Breast epithelium (tissue), 4 donors: ENCODE measurements at places on chromosomes 12 and 14.

DNA sequence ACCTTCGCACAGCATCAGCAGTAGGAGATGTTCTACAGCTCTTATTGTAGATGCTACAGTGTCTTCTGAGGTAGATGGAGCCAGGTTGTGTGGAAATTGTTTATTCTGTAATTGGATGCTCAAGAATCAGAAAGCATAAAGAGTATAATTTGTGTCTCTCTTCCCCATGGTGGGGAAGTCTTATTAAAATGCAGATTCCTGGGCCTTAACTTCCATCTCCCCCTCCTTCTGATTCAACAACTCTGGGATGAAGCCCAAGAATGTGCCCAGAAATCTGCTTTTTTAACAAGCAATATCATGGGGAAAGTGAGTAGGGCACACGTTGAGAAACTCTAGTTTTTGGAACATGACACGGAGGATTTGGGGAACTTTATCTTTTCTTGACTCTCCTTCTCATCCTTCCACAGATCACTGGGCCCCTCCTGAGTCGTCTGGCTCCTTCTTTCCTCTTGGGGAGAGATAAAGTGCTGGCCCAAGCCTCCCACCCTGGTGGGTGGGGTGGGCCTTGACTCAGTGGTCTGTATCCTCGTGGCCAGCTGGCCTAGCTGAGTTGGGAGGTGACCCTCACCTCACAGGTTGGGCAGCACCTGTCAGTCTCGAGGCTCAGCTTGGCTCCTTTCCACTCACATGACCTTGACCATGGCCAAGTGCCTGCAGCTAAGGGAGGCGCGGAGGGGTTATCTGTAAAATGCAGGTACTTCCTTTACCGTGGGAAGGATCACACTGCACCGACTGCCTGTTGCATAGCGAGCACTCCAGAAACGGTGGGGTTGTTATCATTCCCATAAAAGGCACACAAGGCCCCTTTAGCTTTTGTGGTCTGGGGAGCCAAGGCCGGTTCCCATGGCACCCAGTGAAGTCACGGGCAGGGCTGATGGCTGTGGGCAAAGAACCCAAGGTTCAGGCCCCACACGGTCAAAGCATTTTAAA lies 141.9 kb downstream of the CHST11 start:
- DNase-seq: no peak

DNA sequence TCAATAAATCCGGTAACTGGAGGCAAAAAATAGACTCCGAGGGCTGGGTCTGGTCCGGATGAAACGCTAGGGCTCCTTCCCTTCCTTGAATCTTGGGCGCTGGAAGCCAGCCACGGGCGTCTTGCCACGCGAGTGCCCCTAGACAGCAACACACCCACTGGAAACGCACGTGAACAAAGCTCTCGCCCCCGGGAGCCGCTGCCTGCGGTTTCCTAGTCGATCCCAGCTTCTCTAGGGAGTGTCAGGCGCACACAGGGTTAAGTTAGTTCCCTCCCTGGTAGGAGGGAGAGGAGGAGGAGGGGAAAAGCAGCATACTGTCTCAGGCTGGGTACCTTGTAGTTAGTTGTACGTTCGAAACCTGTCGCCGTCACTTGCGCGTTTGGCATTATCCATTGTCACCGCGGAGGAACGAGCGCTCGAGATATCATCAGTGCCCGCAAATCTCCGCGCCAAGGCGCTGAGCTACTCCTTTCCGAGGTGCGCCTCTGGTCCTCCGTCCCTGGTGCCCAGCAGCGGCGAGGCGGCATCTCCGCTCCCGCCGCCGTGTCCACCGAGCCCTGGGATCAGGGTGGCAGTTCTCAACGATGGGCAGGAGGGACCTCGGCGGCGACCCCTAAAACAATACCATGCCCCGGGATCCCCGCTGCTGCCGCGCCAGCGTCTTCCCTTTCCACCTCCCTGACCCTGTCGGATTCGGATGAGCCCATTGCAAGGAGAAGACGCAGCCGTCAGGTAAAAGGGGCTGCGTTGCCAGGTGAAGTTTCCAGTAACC lies at the start of gene FLRT2:
TSS of gene FLRT2 (plus strand) at position 342 of the 772 bp plus-strand sequence. CDS start 91,371 bp downstream, outside the sequence.
- no peak for DNase-seq

DNA sequence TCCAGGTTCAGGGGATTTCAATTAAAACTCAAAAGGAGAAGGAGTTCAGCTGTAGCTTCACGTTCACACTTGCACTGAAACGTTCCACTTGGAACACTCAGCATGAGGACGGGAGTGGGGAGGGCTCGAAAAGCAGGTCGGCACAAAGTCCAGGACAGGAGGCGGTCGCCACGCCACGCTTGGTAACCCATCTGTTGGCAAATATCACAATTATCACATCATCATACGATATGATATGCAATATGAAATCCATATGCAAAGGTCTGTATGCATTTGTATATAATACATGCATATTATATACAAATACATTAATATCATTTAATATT lies 17.2 kb downstream of the ADGRD1 start:
- DNase-seq: no peak

GRCh38 chr12:12449533-12450025 lies 92.7 kb downstream of the BORCS5 start:
- peak; percentile 61 for DNase-seq

DNA sequence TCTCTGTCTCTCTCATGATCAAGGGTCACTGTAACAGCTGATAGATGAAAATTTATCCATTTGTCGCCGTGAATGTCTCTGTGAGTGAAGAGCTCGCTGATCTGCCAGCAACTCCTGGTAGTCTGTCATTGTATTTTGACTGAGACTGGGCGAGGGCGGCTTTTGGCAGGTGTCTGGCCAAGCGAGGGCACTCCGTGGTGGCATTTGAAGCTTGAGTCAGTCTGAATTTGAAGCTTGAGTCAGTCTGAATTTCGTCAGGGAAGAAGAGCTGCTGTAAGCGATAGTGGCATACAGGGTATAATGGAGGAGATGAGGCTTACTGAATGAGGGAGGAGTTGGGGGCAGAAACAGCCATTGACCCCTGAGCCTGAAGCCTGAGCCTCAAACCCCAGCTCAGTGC lies 56.8 kb upstream of the FAM181A start:
- DNase-seq: no peak

DNA sequence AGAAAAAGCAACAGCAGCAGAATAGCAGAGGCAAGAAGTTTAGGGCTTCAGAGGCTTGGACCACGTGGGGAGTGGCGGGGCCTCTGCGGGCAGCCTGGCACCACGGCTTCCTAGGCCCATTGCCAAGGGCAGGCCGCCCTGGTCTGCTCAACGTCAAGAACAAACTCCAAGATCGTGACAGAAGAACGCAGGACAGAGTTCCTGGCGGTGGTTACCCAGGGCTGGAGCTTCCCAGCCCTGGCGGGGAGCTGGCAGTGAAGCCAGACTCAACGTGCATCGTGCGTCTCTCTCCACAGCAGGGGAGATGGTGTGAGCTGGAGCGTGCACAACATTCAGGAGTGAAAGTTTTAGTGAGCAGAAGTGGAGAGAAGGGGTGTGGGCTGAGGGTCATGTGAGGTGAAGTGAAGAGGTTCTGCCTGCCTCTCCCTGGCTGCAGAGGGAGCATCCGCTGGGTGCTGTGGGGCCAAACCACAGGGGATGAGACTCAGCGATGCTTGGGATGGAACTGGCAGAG lies 13.9 kb upstream of the CACNA2D4 start:
- no peak for DNase-seq

DNA sequence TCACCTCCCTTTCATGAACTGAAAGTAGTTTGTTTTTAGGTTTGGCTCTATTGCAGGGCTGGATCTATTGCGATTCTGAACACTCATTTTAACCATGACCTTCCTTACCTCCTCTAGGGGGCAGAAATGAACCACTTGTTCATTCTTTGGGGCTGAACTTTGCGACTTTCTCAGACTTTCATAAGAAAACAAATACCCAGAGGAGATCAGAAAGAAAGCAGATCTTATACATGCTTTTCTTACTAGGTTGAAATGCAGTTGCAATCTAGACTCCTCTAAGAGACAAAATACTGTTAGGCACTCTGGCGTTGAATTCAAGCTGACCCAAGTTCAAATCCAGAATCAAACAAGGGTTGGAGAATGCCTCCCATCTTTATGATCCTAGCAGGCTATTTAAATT lies 32.6 kb upstream of the PLEKHG3 start:
- no peak for DNase-seq

- DNase-seq: no peak
Observed at GRCh38 chr14:99143126-99143525, 128.9 kb downstream of the BCL11B start.

DNA sequence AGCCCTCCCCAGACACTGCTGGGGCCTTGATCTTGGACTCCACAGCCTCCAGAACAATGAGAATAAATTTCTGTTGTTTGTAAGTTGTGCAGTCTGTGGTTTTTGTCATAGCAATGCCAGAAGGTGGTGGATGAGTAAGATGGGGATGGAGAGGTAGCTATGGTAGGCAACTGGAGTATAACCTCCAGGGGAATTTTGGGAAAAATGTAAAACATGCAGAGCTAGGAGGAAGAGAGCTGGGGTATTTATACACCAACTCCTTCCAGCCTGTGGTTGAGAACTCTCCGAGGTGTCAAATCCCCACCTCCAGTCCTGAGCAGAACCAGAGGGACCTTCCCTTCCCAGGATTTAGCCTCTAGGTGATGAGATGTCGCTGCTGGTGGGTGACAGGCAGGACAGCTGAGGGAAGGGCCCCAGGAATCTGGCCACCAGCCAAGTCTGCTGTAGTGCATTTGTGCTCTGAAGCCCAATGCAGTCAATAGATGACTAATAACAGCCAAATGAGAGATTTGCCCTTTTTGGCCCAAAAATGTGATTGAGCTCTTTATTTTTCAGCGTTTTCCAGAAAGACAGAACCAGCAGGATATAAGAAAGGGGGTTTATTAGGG lies 19.1 kb upstream of the CEP170B start:
- peak; percentile 6 for DNase-seq

DNA sequence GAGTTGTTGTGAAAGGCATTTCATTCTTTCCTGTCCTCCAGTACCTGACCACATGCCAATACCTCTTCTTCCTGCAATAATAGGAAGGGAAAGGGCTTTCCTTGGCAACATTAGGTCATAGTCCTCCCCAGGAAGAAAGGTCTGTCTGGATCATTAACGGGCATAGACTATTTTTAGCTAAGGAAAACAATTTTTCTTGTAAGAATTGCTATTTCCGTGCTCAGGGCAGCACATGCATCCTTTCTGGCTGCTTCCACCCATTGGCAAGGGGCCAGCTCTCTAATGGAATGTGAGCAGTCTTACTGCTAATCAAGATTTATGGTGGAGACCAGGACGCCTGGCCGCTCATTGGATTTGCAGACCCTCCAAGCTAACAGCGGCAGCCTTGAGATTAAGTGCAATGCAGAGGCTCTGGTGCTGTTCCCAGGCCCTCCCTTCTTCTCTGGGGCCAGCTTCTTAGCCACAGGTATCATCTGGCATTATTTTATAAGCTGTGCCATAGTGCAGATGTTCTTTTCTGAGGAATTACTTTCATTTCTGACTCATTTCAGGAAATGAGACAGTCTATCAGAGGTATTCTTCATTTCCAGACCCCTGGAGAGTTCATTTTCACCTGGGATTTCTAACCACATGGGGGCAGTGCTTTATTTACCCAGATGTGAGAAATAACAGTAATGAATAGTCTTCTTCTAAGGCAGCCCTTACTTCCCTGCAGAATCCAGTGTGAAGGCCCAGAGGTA lies 52.9 kb downstream of the ANO6 start:
- peak; percentile 56 for DNase-seq

DNA sequence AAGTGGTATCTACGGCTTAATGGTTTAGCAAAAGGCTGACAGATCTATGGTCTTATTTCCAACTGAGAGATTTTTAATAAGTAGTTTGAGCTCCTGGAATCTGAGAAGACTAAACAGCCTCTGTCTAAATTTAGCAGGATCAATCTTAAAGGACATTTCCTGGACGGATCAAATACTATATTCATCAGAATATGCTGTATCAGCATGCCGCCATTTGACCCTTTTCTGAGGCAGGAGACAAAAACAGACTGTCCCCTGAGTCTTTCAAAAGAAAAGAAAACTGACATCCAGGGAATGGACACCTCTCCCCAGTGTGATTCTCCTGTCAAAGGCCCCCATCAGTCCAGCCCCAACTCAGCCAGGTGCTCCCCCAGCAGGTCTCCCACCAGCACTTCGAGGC lies 443.7 kb downstream of the GXYLT1 start:
- no peak for DNase-seq

GRCh38 chr12:68579254-68579653 lies 31.4 kb upstream of the RAP1B start:
- no peak for DNase-seq
